Activated CD4-positive, alpha-beta T cell treated with anti-CD3 and anti-CD28 coated beads for 24 hours (primary cell): ENCODE measurements at places on chromosomes 11 and 22.

GRCh38 chr22:39135092-39135896, 17.2 kb downstream of the CBX7 start:
- DNase-seq = no peak

DNA sequence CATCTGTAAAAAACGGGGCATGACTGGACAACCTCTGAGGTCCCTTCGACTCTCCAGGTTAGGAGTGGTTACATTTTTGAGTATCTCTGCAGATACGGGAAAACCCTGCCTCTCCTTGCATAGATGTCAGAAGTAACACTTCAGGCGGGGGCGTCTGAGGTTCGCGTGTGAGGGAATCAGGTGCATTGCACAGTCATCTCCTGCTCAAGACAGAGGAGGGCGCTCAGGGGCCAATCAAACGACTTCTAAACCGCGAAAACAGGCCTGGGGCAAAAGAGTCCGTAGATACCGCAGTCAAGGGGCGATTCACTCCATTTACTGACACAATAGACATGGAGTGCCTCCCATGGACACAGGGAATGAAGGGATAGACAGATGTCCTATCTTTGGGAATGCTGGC, 31.7 kb downstream of the KIRREL3 start:
- DNase-seq = no peak

- DNase-seq = no peak
Observed at GRCh38 chr11:131350872-131351271, 19.5 kb upstream of the NTM start.

- DNase-seq = peak; percentile 59
Observed at GRCh38 chr11:68213555-68214172, 568 bp upstream of the KMT5B start.

DNA sequence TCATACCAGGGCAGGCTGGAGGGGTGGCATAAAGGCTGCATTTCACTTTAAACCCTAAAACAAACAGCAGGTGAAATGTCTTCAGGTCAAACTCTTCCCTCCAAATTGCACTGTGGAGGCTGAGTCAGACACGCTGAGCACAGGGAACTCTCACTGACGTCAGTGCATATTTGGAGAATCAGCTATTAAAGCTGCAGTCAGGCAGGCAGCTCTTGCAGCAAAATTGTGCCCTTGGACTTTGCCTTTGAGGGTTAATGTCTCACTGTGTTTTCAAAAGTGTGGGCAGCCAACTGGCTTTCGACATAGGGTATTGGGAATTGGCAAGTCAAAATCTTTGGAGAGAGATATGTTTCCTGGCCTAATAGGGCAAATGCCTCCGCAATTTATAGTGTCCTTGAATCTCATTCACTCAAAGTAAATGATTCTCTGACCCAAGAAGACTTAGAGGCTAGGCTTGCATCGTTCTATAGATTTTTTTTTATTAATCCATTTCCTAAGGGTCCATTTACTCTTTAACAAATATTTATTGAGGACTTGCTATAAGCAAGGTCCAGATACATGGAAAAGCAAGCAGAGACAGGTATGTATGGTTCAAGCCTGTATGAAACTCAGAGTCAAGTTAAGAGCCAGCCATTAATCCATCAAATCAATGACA, 27.7 kb upstream of the SMCO4 start:
- no peak for DNase-seq

DNA sequence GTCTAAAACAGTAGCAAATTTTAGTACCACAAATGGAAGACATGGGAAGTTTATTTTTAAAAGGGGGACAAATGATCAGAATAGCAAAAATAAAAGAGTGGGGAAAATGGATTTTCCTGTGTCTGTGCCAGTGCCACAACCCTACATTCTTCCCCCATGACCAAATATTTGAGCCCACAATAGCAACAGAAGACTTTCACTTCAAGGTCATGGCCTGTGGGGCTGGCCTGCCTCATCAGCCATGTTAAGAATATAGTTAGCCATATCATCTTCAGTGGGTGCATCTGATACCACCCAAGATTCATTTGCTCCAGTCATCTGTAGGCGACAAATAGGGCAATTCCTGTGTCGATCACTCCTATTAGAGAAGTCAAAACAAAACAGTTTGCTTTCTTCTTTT, 26.3 kb downstream of the RNF141 start:
- no peak for DNase-seq

DNA sequence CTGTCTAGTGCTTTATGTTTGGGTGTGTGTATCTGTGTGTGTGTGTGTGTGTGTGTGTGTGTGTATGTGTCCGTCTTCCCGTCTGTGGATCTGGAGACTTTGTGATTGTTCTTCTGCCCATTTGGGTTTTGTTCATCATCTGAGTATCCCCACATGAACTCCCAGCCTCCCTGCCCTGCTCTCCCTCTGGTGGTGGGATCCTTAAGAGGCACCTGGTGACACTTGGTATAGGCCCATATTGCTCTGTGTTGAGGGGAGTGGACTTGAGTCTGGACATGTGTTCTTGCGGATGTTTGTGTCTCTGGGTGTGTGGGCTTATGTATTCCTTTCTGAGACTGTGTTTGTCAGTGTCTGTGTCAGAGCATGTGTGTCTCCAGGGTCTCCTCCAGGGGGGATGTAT, 15.3 kb downstream of the RCOR2 start:
- DNase-seq = no peak

GRCh38 chr11:30549565-30549964, 36.6 kb downstream of the MPPED2 start:
- DNase-seq = no peak

DNA sequence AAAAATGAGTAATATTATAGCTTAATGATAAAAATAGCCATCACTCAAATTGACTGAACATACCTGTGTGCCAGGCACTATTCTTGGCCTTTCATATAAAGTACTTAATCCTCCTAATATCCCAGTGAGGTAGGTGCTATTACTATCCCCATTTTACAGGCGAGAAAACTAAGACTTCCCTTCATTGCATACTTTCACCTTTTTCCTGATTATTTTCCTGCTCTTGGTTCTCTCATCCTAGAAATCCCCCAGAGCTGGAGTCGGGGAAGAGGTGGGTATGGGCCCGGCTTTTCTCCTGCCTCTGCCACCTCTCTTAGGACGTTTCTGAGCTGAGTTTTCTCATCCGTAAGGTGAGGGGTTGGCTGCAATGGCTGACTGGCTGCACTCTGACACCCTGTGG, 2.2 kb downstream of the NPTXR start:
- no peak for DNase-seq

GRCh38 chr11:16789063-16789420, 50.6 kb downstream of the C11orf58 start:
- no peak for DNase-seq

DNA sequence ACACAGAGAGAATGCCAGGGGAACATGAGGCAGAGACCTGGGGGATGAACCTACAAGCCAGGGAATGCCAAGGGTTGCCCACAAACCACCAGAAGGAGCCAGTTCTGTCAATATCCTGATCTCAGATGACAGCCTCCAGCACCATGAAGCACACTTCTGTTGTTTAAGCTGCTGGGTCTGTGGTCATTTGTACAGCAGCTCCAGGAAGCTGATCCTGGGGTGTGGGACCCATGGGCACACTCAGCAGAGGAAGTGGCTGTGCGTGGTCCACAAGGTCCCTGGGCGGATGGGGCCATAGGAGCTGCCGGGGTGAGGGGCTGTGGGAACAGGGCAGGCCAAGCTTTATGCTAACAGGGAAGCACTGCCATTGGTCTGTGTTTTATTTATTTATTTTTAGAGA, 12.1 kb downstream of the PPM1F start:
- no peak for DNase-seq

GRCh38 chr11:112388496-112388895, 127.8 kb upstream of the PLET1 start:
- no peak for DNase-seq

DNA sequence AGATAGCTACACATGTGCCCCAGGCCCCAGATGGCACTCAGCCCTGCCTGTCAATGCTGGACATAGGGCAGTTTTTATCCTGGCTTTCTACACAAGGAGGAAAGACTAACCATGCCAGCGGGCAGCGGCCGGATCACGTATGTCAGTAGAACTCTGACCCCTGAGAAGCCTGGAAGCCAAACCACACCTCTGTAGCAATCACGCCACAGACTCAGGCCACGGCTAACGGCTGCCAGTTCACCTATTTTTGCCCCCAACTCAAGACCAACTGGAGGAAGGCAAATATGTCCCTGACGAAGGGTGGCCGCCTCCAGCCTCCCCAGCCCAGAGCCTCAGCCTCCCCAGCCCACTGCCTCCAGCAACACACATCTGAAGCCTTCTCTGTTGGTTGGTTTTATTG, 7.2 kb upstream of the CD81 start:
- no peak for DNase-seq

GRCh38 chr11:65584723-65585171, 8.9 kb downstream of the EHBP1L1 start:
- DNase-seq = no peak

DNA sequence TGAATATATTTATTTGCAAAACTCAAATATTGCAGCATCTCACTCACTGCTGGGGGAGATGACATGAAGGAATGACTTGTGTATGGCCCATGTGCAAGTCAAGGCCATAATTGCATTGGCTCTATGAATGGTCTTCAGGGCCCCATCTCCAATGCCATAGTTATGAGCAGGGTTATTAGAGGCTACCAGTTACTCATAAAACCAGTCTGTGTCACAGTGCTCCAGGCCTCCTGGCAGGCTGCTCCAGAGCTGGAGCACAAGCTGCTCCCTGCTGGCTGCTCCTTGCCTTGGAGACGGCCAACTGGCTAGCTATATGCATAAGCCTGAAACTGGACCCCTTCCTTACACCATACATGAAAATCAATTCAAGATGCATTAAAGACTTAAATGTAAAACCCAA, 145.7 kb downstream of the TRPC6 start:
- no peak for DNase-seq

- DNase-seq = no peak
Observed at GRCh38 chr11:133840479-133840941, 4.8 kb downstream of the SPATA19 start.

GRCh38 chr22:31501738-31502137, 5.4 kb downstream of the SFI1 start:
- DNase-seq = no peak

GRCh38 chr11:65501472-65502273, 2.8 kb downstream of the MALAT1 start:
- no peak for DNase-seq

- no peak for DNase-seq
Observed at GRCh38 chr11:70790671-70791300, 392.5 kb downstream of the CTTN start.

DNA sequence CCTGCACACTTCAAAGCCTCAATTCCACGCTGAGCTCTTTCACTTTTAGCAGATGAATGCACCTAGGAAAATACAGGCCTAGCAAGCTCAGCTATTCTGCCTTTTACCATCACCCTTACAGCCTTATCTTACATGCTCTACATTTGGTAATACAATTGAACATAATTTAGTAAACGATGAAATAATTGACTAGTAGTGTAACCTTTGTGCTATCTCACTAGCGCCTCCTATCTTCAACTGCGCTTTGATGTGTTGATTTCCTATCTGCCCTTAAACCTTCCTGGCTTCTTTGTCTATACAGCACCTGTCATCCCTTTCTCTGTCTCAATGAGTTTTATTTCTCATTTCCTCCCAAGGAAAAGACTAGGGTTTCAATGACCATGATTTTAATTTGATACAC, 149.7 kb downstream of the LRRC4C start:
- no peak for DNase-seq

DNA sequence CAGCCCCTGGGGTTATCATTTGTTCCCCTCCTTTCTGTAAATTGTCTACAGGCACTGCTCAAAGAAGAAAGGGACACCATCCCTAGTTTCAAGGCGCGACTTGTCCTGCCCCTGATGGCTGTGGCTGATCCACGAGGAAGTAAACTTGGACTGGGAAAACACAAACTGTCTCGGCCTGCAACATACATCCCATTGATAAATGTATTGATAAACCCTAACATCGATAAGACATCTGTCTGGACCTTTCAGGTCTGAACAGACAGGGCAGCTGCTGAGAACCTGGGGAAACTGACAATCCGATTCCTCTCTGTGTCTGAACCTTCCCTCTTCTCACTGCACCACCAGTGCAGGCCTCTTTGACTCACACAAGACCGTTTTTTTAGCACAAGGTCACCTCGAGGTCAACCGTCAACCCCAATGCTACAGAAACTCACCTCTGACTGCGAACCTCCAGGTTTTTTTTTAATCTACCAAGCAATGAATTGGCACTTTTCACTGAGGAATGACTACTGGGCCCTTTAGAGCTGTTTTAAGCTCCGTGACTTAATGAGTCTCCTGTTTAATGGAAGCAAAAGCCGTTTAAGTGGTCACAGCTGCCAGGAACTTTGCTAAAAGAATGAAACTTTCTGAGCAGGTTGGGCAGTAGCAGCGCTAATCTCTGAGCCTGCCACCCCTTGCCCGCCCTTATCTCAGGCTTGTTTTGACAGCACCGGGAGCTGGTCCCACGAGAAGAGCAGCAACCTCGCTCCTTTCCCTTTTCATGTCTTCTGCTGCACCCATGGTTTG, 203.8 kb upstream of the TMEM45B start:
- DNase-seq = no peak

DNA sequence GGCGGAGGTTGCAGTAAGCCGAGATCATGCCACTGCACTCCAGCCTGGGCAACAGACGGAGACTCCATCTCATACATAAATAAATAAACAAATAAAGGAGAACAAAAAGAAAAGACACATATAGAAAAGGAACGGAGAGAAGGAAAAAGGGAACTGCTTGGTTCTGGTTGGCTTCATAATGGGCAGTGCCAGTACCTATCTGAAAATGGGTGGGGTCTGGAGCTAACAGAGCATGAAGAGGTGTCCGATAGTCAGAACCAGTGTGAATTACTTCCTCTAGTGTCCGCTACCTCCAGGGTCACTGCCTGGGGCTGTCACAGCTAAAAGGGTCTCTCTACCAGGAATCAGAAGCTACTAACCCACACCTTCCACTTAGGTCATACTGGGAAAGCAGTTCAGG, 27.2 kb upstream of the TTC28 start:
- DNase-seq = no peak

DNA sequence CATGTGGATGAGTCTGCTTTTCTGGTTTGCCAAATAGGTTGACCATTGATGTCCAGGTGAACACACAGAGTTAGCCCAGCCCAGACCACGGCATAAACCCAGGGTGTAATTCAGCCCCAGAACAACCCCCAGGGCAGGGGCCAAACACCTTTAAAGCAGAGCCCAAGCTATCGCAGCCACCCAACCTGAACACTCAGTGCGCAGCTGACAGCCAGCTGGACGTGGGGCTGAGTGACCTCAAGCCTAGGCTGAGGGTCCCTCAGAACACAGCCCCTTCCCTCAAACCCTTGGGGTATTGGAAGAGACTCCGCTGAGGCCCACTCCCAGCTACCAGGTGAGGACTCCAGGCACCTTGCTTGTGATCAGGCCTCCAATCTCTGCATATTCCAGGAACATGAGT, 161.5 kb upstream of the NECTIN1 start:
- no peak for DNase-seq

GRCh38 chr22:39013942-39014722, at the start of gene APOBEC3C:
Gene APOBEC3C (plus strand): TSS chr22:39014257. CDS start chr22:39014363, 106 bp downstream.
- DNase-seq = peak; percentile 61
